ENCODE measurements at places on chromosomes 3 and 15. TPM values are rescaled to one million over a fixed set of nuclear protein-coding genes. Genes with fewer than 3 reads are reported as not detected.

DNA sequence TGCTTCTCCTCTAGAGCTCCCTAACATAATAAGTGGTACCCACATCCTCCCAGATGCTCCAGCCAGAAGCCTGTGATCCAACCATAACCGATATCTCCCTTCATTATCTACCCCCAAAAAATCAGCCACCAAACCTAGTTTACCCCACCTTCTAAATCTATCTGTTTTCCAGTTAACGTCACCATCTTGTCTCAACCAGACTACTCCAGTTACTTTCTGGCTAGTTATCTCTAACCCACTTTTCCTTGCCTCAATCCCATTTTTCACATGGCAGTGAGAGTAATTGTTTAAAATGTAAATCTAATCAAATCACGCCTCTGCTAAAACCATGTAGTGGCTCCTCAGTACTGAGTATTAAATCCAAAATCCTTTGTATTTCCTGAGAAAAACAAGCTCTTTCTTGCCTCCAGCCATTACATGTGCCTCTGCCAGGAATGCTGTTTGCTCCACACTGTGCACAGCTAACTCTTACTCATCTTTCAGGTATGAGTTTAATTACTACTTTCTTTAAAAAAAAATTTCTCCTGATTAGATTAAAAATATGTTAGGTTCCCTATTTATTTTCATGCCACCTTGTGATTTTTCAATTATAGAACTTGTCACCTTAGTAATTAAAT lies 15.4 kb downstream of the CCDC54 start:
- no peak for DNase-seq

CDHR4 gene
- total RNA-seq = not detected

DNA sequence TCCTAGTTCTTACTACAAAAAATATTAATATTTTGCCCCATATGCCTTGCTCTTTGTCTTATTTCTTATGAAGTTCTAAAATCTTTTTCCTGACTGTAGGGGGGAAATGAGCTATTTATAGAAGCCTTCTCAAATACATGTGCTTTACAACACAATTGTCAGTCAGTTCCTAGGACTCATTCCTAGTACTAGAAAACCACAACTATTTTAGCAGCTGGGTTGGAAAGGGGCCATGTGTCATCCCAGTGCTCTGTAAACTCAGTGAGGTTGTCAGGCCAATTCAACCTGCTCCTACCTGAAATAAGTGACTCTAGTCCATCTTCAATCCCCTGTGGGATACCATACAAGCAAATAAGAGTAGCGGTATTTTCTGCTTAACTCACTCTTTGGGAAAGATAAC lies 153.8 kb downstream of the ULK4 start:
- DNase-seq = no peak

DNA sequence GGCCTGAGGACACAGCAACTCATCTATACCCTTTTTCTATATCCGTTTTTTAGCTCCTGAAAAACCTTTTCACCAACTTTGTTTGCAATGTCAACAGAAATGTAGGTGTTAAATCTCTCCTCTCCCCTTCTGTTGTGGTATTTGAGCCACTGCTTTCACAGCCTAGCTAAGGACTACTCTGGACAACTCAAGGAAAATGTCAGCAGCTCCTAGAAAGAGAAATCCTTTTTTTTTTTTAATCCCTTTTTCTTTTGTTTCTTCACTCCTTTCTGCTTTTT lies 176.6 kb downstream of the KLHL25 start:
- no peak for DNase-seq
